ENCODE measurements at places on chromosomes 2 and 18. TPM values are rescaled to one million over a fixed set of nuclear protein-coding genes. Genes with fewer than 3 reads are reported as not detected.

The CYP27A1 gene
- 0.30 TPM for total RNA-seq

The ARHGEF33 gene
- total RNA-seq, result not detected

DNA sequence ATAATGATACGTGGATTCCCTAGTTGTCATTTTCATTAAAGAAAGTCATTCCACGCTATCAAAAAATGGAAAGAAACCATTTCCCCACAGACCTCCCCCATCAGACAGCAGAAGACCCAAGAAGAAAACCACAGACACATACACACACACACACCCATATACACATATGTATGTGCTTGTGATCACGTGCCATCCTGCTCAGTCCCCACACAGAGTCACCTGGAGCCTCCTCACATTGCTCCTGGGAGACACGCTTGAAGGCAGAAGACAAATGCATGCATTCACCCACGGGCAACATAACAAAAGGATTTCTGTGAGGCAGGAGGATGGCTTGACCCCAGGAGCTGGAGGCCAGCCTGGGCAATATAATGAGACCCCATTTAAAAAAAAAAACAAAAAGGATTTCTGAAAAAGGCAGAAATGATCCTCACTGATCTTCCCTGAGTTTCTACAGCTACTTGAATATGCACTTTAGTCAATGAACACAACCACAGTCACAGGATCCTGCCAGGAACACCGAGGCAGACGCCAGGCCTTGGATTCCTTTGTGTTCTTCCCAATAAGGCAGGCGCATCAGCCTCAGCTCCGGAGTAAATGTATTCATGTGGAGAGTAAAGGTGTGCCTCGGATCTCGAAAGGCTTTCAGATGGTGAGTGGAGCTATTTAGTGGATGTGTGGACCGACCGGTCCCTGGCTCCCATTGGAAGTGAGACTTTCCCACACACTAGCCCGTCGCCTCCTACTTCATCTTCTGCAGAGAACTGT is 21.0 kb downstream of the TGFBRAP1 start:
- peaks cover 20% of the 10 kb centered on the region for H3K4me1 ChIP-seq
- H3K4me3 ChIP-seq, result no peak overlapping the region
- H3K27me3 ChIP-seq, result no peaks in the 10 kb centered on the region
- DNase-seq, result no peak

The SCN9A gene
- 0.12 TPM for total RNA-seq

- H3K27me3 ChIP-seq, result no peaks in the 10 kb centered on the region
- H3K36me3 ChIP-seq, result peaks cover 14% of the 10 kb centered on the region
- DNase-seq, result no peak
- peaks cover 14% of the 10 kb centered on the region for H3K4me1 ChIP-seq
- H3K4me3 ChIP-seq, result no peak overlapping the region
- no peak overlapping the region for H3K27ac ChIP-seq
These were observed 19.7 kb downstream of the EIPR1 start for GRCh38 chr2:3357926-3358325.

DNA sequence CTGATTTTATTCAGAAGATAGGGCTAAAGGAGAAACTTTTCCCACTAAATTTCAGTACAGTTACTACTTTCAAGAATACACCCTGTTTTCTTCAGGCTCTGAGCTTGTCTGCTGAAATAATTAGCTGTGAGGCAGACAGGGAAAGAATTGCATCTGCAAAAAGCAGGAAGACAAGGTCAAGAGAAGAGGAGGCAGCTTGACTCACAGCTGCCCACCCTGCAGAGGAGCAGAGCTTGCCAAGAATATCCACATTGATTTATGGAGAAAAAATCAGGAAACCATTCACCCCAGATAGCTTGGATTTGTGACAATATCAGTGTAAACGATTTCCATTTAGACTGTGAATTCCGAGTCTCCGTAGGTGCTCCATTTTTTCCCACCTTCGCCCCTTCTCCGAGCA is 49.0 kb downstream of the ACTR2 start:
- H3K36me3 ChIP-seq, result peaks cover 3% of the 10 kb centered on the region
- no peak for DNase-seq
- H3K27me3 ChIP-seq, result peaks cover 6% of the 10 kb centered on the region
- H3K4me3 ChIP-seq, result no peak overlapping the region
- peaks cover 5% of the 10 kb centered on the region for H3K4me1 ChIP-seq

The DSG4 gene
- not detected for total RNA-seq

DNA sequence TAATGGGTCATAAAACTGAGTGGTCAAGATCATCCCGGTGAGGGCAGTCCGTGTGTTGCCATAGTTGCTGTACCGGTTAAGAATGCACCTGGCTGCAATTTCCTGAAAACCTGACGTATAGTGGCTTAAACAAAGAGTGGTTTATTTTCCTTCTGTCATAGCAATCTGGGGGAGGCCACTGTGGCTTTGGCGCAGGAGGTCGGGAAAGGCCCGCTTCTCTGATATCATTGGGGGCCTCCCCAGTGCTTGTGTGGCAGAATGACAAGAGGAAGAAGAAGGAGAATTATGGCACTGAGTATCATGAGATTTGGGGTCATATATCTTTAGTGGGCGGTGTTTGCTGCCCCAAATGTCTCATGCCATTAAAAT is 4.4 kb downstream of the C2orf92 start:
- H3K27me3 ChIP-seq, result no peaks in the 10 kb centered on the region
- H3K4me3 ChIP-seq, result peak overlapping the region; percentile 69
- peak; percentile 72 for DNase-seq
- peaks cover 46% of the 10 kb centered on the region for H3K4me1 ChIP-seq
